ENCODE measurements at places on chromosomes 1 and 21. TPM values are rescaled to one million over a fixed set of nuclear protein-coding genes. Genes with fewer than 3 reads are reported as not detected.

SPATA21 gene
- total RNA-seq, result 0.14 TPM

ADGRL2 gene
- 86.2 TPM for total RNA-seq

BARHL2 gene
- not detected for total RNA-seq

DNA sequence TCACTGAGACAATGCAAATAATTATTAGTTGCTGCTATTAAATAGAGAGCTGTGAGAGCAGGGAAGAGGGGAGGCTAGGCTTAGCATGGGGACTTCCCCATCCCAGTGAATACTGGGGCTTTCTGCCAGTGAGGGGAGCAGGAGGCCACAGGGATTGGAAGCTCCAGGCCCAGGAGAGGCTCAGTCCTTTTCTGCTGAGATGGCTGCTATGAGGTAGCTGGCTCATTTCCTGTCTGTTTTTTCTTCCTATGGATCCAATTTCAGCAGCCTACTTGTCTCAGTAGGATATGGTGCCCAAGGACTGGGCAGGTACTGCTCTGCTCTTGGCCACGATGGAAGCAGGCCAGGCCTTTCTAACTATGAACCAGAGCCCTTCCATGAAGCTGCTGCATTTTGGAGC, 10.0 kb downstream of the STMN1 start:
- ATAC-seq, result no peak

DNA sequence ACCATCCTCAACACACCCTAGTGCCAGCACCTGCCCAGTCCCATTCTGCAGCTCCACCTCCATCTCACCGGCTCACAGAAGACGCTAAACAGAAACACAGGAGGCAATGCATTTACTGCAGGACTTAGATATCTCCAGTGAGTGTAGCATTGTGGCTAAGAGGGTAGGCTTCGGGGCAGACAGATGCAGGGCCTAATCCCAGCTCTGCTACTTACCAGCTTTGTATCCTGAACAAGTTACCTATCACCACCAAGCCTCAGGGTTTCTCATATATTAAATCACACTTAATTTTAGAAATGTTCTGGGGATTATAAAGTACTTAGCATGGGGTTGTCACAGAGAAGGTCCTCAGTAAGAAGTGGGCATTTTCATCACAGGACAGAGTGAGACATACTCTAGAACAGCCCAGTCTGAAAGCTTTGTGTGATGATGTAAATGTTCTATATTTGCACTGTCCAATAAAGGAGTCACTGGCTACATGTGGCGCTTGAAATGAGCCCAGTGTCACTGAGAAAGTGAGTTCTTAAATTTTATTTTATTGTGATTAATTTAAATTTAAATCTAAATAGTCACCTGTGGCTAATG, 149.3 kb upstream of the C8B start:
- peak; percentile 49 for ATAC-seq

DNA sequence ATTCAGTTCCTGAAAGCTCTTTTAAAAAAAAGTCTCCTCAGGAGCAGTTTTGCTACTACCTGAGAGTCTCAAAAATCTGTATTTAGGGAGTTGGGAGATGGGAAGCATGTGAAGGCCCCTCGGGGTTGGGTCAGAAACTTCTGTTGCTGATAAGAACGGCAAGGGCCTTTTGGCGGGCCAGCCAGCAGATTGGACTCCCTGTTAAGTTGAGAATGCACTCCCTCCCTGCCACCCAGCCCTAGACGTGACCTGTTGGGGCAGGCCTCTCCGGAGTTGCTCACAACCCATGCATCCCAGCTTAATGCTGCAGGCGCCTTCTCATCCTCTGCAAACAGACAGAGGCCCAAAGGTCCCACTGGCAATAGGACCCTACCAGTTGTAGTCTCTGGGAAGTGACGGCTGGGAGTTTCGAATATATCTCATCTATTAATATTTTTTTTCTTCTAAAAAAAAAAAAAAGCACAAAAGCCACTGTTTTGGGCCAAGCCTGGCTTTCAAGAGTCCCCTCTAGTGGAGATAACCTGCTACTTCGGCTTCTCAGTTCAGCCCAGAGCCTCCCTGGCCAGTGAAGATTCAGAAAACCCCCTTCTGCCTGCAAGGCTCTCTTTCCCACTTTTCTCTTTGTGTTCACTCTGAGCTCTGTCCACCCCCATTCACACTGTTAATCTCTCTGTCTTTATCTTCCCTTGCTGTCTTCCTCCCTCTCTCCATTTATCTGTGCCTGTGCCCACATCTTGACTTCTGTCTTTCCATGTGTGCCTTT, 5.3 kb downstream of the PLXNA2 start:
- peak; percentile 32 for ATAC-seq

- ATAC-seq, result no peak
Measured at GRCh38 chr21:39136711-39137110, 46.5 kb downstream of the PSMG1 start.

DNA sequence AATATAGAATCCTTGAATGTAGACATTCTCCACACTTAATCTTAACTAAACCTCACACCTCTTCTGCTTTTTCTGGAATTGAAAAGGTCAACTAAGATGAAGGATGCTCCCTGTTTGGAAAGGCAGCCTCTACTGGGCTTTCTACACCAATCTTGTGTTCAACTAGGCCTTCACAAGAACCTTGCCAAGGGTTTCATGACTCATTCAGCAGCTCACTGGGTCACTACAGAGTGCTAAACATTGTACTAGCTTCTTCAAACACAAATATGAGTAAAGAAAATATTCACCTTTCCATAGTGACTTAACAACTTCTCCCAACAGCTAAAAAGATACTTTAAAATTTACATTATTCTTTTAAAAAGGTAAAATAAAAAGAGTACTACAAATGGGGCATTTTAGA, 135.3 kb upstream of the PRMT6 start:
- no peak for ATAC-seq

GRCh38 chr1:94878329-94878728, 48.6 kb downstream of the CNN3 start:
- ATAC-seq, result no peak

DNA sequence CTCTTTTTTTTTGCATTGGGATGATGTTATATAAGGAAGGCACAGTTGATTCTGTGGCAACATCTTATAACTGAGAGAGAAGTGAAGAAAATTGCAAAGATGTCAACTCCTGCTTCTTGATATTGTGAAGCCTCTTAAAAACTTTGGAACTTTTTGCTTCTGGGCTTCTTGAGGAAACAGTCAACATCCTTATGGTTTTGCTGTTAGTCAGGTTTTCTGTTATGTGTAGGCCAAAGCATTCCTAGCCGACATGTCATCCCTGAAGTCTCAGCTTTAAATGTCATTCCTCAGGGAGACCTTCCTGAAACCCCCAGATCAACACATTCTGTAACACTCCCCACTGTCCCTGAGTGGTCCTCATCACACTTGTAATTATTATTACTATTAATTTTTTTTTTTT, 12.6 kb downstream of the FALEC start:
- no peak for ATAC-seq

- no peak for ATAC-seq
Measured at GRCh38 chr1:153973525-153973924, 3.9 kb downstream of the JTB start.

GRCh38 chr1:80882553-80882952, 918.2 kb upstream of the ADGRL2 start:
- no peak for ATAC-seq

GRCh38 chr1:56194701-56195300, 384.6 kb downstream of the PLPP3 start:
- no peak for ATAC-seq

- ATAC-seq, result no peak
Measured at GRCh38 chr1:22906968-22907367, 65.7 kb downstream of the LACTBL1 start.

- ATAC-seq, result no peak
Measured at GRCh38 chr1:77687519-77687906, 5.1 kb upstream of the ZZZ3 start.
